Stimulated activated CD4-positive, alpha-beta T cell treated with anti-CD3 and anti-CD28 coated beads, TNF-alpha, amount 100 ng/mL, for 24 hours (primary cell): ENCODE measurements at places on chromosomes 7 and 10.

DNA sequence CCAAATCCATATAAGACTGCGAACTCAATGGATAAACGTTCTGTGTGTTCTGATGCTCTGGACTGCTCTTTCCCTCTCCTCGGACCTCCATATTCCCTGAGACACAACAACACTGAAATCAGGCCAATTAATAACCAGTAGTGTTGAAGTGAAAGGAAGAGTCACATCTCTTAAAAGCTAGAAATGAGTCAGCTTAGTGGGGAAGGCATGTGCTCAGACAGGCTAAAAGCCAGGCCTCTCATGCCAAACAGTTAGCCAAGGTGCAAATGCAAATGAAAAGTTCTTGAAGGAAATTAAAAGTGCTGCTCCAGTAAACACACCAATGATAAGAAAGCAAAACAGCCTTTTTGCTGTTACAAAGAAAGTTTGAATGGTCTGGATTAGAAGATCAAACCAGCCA lies 29.3 kb downstream of the TNS3 start:
- no peak for DNase-seq

- no peak for DNase-seq
These were observed 147.2 kb downstream of the NSUN6 start for GRCh38 chr10:18504161-18504560.

GRCh38 chr10:44865289-44865671 lies 45.9 kb upstream of the TMEM72 start:
- DNase-seq: no peak

GRCh38 chr7:123410273-123410904 lies 124.0 kb downstream of the IQUB start:
- no peak for DNase-seq

- no peak for DNase-seq
These were observed 455.6 kb upstream of the FZD8 start for GRCh38 chr10:36097696-36098095.
